Tongue (tissue), 3 donors: ENCODE measurements at places on chromosomes 5 and 9.

GRCh38 chr9:108620767-108621166 lies 235.0 kb downstream of the ACTL7B start:
- no peak for DNase-seq

DNA sequence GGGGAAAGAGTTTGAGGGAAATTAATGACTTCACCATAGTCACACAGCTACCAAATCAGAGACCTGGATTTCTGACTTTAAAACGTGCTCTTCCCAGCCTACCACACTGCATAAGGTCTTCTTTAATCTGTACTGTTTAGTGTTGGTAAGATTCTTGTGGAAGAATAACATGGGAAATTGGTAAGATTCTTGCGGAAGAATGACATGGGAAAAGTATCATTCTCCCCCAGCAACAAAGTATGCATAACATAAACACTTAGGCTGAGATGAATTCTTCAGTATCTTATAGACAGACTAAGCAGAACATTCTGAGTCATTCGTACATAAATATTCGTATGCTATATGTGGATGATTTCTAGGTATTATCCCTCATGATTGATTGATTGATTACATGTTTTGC lies 170.4 kb downstream of the FOCAD start:
- no peak for DNase-seq

DNA sequence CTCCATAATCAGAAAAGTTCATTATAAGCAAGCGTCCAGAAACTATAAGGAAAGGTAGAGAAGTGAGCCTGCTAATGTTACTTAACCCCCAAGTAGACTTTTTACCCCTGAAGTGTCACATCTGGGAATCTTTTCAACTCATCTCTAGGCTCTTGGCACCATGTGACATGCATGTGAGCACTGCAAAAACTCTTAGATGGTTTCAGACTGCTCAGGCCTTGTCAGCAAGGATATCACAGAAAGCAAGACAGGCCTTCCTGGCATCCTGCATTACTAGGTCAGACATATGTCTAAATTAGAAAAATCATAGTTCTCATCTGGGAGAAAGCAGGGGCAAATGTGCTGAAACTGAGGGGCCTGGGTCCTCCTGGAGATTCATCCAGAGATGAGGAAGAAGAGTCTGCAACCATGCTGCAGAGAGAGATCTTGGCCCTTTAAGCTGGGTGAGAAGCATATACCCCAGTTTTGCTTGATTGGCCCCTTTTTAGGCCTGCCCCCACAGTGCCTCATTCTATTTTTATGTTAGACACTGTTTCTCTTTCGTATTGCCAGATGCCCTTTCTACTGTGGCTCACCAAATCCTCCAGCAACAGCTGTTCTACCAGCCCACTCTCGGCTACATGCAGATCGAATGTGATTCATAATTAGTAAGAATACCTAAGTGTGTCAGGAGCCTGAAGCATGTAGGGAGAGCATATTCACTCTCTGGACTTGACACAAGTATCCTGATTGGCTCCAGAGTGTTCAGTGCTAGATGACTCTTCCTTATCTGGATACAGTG lies 19.0 kb downstream of the TMEM8B start:
- peak; percentile 79 for DNase-seq

DNA sequence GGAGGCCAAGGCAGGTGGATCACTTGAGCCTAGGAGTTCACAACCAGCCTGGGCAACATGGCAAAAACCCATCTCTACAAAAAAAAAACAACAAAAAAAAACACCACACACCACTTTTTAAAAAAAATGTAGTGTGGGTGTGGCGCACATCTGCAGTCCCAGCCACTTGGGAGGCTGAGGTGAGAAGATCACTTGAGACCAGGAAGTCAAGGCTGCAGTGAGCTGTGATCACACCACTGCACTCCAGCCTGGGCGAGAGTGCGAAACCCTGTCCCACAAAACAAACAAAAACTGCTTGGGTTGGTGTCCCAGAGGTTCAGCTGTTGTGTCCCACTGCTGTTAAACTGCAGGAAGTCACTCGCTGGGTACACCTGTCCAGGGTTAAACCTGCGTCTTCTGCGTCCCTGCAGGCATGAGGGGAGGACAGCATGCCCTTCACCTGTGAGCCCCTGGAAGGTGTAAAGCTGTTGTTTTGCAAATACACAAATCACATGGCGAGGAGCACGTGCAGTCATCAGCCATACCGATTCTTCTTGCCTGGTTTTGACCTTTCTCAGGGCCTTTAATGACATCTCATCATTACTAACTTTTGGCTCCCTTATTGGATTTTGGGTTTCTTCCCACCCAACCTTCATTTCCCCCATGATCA lies 29.3 kb upstream of the CLPTM1L start:
- DNase-seq: no peak

DNA sequence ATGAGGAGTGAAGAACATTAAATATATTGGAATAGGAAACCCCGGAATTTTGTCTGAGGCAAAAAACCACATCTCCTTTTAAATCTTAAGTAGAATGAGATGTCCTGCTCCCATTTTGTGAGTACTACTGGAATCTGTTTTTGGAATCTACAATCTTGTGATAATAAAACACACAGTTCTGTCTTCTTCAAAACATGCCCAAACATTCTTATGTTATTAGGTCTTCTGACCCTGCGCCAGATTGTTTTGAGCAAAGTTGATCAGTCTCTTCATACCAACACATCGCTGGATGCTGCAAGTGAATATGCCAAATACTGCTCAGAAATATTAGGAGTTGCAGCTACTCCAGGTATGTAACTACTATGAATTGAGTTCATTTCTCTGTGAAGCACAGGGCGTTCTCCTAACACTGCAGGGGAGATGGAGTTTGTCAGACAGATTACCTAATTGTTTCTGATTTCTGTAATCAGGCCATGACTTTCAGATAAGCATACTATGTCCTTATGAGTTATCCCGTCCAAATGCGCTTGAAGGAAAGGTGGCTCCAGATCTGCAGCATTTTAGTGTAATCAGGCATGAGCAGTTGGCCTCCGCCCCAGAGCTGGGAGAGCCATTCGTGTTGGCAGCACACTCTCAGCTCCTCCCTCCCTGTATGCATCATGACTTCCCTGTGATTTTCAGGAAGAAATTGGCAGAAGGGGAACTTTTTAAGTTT lies 88.0 kb downstream of the NLN start:
- peak; percentile 37 for DNase-seq

GRCh38 chr9:98532147-98532546 lies 176.6 kb downstream of the GABBR2 start:
- no peak for DNase-seq

GRCh38 chr9:137797206-137798120 lies 80.1 kb upstream of the CACNA1B start:
- no peak for DNase-seq

GRCh38 chr9:78605041-78606000 lies 308.4 kb downstream of the PSAT1 start:
- DNase-seq: peak; percentile 36

GRCh38 chr9:83266666-83267496 lies 203.9 kb upstream of the RASEF start:
- peak; percentile 65 for DNase-seq

DNA sequence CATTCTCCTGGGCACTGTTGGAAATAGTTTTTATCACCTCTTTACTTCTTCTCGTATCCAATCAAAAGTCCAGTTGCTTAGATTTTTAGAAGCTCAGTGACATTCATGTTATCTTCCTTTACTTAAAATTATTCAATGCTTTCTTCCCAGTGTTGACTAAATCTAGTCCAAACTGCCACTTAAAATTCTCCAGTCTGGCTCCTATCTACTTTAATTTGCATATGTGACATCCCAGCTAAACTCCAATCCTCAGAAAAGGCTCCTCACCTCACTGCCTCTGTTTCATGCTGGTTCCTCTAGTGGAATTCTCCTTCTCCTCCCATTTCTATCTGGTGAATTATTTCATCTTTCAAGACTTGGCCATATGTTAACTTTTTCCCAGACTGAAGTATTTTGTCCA lies 1238.7 kb upstream of the WWC1 start:
- no peak for DNase-seq

DNA sequence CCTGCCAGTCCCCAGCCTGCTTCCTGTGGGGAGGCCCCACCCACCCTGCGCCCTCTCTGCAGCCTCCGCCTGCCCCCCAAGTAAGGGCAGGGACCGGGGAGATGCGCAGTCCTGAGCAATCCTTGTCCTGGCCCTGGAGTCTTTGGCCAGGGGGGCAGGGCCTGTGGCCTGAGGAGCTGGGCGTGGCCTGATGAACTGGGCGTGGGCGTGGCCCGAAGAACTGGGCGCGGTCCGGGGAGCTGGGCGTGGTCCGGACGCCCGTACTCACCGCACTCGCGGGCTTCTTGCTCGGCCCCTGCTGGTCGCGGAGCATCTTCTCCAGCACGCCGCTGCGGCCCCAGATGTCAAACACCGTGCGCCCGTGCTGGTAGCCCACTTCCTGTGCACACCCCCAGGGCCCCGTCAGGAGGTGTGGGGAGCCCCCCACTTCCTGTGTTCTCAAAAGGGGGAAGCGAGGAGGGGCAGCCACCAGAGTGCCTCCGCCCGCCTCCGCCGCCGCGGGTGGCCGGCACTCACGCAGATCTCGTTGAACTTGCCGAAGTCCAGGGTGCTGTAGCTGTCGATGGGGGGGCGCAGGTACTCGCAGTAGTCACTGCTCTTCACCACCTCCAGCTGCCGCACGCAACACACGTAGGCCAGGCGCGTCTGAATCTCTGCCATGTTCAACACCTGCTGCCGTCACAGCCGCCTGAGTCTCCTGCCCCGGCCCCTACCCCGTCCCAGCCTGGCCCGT lies 2.7 kb upstream of the NSMF start:
- DNase-seq: peak; percentile 41

GRCh38 chr5:1745796-1746370 lies 53.8 kb downstream of the MRPL36 start:
- no peak for DNase-seq

DNA sequence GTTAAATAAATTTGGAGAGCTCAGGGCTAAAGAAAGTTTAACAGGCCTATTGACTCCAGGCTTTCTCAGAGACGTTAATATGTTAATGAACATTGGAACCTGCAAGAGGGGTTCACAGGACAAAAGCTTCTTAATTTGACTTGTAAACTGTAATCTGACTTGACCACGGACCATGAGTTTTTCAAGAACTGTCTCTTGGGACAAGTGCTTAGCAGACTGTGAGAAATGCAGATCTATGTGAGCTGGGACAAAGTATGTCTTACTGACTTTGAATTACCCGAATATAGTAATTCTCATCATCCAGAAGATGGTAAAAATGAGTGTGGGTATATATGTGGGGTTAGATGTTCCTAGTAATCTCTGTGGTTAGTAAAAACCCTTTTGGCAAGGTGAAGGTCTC lies 186.6 kb downstream of the ATP10B start:
- no peak for DNase-seq

GRCh38 chr5:55620009-55620765 lies 85.4 kb upstream of the PLPP1 start:
- no peak for DNase-seq

- no peak for DNase-seq
These were observed 9.3 kb downstream of the HAVCR1 start for GRCh38 chr5:157049605-157050004.

GRCh38 chr9:96457266-96457665 lies 7.3 kb downstream of the HABP4 start:
- DNase-seq: peak; percentile 9

DNA sequence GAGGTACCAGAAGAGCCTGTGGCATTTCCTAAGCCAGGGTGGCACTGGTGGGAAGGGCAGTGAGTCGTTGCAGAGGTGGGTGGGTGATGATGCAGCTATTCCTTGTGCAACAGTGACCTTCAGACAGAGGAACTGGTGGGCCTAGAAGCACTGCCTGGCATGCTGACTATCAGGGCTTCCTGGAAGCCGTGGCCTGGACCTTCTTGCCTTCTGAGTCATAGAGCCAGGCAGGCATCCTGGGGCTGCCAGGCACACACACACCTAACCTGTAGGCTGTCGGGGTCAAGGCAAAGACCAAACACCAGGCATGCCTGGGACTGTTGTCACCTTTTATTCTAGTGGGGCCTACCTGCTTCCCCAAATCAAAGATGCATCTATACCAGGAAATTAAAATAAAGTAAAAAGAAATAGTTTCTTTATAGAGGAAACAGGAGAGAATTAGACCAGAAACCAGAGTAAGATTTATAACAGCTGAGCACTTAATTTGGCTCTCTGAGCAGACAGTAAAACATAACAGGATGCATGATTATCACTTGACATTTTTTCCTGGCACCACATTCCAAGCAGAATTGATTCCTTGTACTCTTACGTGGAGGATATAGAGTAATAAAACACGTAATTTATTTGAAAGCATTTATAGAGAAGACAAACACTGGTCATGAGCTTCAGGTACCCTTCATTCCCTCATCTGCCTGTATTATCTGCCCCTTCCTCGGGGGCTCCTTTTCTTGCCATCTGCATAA lies 25.1 kb downstream of the NANS start:
- DNase-seq: no peak
